Stimulated activated CD8-positive, alpha-beta memory T cell treated with anti-CD3 and anti-CD28 coated beads, Interleukin-7, amount 100 ng/mL, for 4 hours (primary cell): ENCODE measurements at places on chromosomes 13 and 19.
A peak's percentile ranks its signal among the peaks of the same experiment; 100 is the strongest.

DNA sequence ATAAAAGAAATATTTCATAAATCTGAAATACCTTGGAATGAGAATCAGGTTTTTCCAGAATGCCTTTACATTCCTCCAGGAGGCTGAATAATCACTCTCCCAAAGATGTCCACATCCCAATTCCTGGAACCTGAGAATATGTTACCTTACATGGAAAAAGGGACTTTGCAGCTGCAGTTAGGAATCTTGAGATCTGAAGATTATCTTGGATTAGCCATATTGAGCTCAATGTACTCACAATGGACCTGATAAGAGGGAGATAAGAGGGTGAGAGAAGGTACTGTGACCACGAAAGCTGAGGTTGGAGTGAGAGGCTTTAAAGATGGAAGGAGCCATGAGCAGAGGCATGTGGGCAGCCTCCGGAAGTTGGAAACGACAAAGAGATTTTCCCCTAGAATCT is 36.8 kb upstream of the MBNL2 start:
- no peak for DNase-seq

DNA sequence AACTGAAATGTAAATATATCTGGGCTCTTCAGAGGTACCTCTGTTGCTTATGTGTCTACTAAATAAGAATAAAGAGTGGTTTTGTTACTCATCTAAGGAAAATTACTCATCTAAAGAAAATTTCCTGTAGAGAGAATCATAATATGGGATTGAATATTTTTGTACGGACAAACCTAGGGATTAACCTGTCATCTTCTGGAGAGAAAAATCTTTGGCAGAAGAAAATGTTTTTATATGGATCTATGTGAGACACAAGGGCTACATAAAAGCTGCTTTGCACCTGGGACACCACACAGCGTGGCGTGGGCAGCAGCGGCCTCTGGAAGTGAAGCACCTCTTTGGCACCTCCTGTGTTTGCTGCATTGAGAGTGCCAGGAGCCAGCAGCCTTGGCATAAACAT is 242.9 kb upstream of the DACH1 start:
- no peak for DNase-seq

DNA sequence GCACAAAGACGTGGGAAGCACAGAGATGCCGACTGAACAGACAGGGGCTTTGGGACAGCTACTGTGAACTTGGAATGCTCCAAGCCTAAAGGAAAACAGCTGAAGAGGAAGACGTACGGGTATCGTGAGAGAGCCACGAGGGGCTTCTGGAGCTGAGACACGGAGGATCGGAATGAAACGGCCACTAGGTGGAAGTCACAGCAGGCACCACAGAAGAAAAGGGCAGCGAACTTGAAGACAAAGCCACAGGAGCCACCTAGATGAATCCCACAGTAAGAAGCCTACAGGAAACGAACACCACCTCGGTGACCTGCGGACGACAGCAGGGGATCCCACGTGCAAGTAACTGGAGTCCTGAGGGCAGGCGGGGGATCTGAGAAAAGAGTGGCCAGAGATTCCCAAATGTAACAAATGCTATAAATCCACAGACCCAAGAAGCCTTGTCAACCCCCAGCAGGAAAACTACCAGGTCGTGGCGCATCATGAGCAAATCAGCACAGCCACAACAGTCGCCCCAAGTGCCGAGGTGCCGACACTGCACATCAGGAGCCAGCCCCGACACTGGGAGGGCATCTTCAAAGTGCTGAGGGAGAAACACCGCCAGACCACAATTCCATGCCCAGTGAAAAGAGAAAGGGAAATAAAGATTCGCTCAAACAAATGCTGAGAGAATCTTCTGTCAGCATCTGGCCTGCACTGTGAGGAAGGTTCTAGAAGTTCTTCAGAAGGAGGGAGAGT is 39.3 kb upstream of the ISYNA1 start:
- DNase-seq = no peak

GRCh38 chr19:48636859-48637448 is at the start of gene DBP:
DBP (minus strand) TSS chr19:48637379; CDS start chr19:48636994, 385 bp downstream.
- DNase-seq = no peak

DNA sequence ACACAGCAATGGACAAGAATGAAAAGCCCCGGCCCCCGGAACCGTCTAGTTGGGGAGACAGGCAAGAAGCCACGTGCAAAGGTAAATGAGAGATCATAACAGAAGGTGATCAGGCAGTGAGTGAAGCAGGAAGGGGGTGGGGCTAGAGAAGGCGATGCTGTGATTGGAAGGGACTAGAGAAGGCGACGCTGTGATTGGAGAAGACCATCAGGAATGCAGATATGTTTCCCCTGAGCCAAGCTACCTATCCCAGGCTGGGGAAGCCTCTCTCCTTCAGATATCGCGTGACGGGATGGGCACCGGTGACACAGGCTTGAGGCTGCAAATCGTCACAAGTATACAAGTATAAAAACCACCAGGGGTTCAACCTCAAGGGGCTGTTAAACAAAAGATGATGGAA is 21.8 kb downstream of the DCAF15 start:
- no peak for DNase-seq

DNA sequence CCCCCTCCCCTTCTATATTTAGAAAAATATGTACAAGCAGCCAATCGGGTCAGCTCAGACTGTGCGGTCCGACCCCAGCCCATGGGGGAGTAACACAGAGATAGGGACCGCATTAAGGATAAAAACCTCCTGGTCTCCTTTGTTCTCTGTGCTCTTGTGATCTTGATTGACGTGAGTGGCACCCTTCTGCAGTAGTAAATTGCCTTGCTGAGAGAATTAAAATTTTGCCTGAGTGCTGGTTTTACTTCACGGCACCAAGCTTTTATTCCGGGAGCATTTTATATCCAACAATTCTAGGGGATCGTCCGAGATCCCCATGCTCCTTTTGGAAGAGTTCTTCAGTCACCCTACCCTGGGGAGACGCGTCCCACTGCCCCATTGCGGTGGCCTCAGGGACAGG is 7.0 kb upstream of the ZNF69 start:
- no peak for DNase-seq

GRCh38 chr19:44025217-44025936 is at the start of gene ZNF222:
ZNF222 (plus strand) TSS chr19:44025379; CDS start chr19:44025437, 58 bp downstream.
- DNase-seq = peak; percentile 75

- peak; percentile 68 for DNase-seq
Observed at GRCh38 chr19:7705387-7706187, 3.7 kb upstream of the FCER2 start.

DNA sequence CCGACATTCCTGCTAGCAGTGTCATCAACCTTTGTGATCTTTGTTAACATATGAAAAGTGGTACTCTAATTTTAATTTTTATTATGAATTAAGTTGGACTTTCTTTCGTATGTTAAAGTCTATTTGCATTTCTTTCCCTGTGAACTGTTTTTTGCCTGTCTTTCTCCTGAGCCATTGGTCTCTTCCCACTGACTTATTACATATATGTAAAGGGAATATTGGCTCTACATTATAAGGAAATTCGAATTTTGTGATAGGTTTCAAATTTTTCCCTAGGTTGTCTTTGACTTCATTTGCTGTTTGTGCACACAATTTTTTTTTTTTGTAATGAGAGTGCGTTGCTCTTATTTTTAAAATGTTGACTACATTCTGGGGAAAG is 442 bp upstream of the CDC16 start:
- no peak for DNase-seq
